ENCODE measurements at places on chromosomes 16 and 17.

DNA sequence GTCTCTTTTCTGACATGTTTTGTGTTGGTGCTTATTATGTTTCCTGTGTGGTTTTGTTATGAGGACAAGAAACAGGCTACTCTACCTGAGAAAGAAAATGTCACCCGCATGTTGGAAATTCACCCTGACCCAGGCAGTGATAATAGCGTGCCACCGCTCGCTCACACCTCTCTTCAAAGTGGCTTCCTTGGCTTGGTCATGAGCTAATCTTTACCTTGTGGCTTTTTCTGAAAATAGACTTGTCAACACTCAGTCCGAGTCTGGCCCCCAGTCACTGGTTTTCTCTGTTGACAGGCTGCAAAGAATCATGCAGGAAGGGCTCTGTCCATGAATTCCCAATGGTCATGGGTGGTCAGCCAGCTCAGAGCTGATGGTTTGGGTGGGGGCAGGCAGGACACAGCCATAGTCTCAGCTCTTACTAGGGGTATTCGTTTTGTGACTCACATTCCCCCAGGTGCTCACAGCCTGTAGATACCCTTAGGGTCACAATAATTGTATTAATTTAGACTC, 121.3 kb upstream of the CACNG5 start:
- no peak for DNase-seq

GRCh38 chr17:67509390-67510287, 132.6 kb downstream of the PITPNC1 start:
- DNase-seq = peak; percentile 80

DNA sequence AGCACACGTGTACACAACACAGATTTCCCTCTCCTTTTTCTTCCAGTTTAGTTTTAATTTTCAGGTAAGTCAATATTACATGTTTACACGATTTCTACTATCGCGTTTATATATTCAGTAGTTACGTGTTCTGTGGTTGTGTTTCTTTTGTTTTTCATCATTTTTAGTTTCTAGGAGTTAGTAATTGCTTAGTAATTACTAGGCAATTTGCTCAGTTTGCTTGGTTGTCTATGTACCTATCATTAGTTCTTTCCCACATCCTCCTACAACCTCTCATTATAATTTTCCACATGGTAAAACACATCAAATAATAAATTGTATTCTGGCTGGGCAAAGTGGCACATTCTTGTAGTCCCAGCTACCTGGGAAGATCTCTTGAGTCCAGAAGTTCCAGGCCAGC, 24.6 kb upstream of the GUCY2D start:
- DNase-seq = no peak

DNA sequence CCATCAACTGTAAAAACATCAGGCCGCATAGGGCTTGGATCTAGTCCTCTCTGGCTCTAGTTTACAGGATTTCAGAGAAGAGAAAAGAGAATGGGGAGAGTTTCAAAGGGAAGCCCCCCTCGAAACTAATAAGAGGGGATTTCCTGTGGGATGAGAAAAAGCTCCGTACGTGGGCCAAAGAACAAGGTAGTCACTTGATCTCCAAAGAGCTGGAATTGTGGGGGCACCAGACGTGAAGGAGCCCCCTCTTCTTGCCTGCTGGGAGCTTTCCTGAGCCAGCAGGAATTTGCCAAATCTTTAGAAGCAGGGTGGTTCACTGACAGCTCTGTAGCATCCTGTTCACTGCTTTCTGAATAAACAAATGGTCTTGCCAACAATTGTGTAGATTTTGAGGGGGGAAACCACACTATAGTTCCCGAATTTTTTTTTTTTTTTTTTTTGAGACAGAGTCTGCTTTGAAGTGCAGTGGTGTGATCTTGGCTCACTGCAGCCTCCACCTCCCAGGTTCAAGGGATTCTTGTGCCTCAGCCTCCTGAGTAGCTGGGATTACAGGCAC, 7.0 kb upstream of the TMIGD1 start:
- peak; percentile 57 for DNase-seq

DNA sequence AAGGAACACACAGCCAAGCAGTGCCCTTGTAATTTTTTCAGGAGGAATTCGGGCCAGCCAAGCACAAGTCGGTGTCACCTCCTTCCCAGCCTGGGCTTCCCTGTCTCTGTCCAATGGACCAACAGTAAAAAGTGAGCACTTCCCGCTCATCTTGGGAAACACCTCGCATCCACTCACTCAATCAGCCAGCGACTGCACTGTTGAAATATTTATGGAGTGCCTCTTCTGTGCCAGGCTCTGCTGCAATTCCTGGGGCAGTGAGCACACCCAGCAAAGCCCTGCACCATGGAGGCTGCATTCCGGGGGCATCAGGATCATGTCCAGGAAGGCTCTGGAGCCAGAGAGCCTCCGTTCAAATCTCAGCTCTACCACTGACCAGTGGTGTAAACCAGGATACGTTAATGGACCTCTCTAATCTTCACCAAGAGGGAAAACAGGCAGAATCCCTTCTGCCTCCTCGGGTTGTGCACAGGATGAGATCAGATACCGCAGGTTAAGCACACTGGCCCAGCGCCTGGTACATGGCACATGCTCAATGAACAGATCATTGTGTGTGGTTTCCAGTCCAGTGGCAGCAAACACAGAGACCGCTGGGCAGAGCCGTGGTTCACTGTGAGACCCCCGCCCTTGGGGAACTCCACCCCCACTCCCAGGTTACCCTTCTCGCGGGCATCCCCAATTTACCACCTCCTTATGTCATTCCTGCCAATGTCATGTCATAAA, 194.3 kb downstream of the ZNF423 start:
- DNase-seq = no peak

GRCh38 chr16:11955713-11956123, 9.3 kb upstream of the TNFRSF17 start:
- DNase-seq = peak; percentile 79

All from cardiac fibroblast (primary cell).